ENCODE measurements at places on chromosomes 1 and 21.

DNA sequence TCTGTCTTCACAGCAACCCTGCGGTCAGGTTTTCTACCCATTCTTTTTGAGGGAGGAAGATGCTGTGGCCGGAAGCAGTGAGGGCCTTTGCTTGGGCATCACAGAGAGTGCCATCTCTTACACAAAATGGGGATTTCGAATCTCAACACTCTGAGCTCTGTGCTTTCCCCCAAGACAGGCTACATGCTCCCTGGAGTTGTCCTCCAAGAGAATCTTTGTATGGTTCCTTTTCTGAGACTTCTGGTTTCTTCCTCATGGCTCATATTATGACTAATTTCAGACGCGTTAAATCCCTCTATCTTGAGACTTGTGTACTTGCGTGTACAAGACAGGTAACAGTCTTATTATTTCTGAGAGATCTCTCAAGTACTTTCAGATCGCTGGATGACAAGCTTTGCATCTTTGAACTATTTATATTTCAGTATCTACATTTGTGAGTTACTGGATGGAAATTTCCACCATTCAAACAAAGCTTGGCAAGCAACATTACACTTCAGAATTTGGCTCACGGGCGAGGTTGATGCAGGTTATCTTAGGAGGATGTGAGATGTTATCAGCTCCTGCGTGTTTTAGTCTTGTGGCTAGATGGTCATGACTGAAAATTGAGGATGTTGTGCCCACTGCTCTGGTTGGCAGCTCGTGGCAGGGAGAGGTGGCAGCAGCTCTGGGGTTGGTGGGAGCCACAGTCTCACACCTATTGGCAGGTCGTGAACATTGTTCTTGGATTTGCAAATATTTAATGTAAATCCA lies 19.4 kb downstream of the ABCG1 start:
- no peak for DNase-seq

- DNase-seq = no peak
These were observed 43.4 kb downstream of the IGSF5 start for GRCh38 chr21:39788383-39788782.

GRCh38 chr1:58570817-58571216 lies 6.2 kb downstream of the TACSTD2 start:
- DNase-seq = no peak

DNA sequence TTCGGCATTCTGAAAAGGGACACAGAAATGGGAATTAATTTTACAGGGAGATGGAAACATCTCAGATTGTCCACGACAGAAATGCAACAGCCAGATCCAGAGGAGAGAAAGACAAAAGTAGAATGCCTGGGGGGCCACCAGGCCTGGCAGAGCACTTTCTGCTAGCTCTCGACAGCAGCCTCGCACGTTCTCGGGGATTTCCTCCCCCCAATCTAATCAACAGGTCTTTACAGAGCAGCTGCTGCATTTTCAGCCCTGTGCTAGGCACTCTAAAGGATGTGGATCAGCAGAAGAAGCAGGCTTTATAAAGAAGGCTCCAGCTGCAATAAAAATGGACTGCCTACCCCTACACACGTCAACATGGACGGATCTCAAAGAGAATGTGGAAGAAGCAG lies 10.6 kb downstream of the CSRP1 start:
- DNase-seq = no peak

DNA sequence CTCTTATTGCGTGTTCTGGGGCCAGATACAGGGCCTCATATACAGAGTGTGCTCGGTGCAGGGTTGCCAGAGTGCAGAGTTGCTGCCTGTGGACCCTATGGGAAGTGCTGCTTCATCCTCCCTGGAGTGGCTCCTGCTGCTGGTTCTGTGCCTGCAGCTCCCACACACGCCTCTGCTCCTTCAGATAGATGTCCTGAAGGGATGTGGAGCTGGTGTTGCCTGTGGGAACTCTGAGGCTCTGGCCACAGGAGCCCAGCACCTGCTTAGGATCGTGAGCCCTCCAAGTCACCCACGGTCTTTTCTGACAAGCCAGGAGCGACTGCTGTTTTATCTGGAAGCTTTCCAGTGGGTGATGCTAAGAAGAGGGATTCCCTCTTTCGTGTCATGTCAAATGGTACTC lies 120.5 kb downstream of the CAMTA1 start:
- no peak for DNase-seq

GRCh38 chr1:89918127-89918793 lies 76.7 kb upstream of the ZNF326 start:
- DNase-seq = peak; percentile 50

DNA sequence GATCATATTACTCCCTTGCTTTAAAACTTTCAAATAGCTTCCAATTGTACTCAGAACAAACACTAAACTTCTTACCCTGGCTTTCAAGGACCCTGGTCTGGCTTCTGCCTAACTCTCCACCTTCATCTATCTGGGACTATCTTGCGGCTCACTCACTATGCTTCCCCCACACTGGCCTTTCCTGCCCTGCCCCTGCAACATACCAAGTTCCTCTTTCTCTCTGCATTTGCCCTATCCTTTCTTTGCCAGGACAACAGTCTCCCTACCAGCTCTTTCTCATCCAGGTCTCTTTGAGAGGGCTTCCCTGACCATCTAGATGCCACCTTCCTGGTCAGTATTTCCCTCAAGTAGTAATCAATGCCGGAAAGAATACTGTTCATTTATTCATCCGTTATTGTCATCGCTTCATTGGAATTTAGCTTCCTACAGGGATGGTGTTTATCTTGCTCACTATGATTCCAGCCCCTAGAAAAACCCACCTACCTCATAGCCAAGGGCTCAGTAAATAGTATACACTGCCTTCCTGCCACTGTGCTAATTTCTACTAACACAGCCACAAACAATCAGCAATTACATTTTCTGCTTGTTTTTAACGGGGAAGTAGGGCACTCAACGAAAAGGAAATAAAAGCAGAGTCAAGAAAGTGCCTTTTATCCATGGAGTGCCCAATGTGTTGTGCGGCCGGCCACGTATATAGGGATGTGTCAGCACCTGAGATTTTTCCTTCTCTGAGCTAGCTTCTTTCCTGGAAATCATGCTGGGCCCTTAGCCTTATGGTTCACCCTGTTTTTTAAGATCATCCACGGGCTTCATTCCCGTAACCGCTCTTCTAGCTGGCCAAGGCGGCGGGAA lies 521 bp upstream of the CDC7 start:
- DNase-seq = no peak

GRCh38 chr1:224897529-224898327 lies 31.7 kb upstream of the DNAH14 start:
- DNase-seq = no peak

DNA sequence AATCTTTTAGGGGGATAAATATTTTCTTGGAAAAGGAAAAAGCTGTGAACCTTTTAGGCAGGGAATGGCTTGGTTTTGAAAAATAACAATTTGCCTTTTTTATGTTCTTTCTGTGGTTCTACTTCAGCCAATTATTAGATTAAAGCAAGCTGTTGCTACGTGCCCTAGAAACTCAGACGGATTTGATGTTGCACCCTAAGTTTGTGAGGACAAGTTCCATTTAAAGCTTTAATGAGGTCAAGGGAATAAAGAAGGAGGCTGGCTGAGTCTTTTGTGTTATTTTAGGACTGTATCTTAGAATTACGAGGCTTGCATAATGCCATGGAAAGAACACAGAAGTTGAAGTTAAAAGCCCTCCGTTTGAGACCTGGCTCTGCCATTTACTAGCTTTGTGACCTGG lies 216.9 kb downstream of the NUF2 start:
- DNase-seq = no peak

- DNase-seq = no peak
These were observed 27.2 kb downstream of the SLC35A3 start for GRCh38 chr1:99996951-99997350.

GRCh38 chr1:209672705-209673630 lies 2.2 kb upstream of the G0S2 start:
- DNase-seq = no peak

- peak; percentile 87 for DNase-seq
These were observed 117.1 kb upstream of the DUSP10 start for GRCh38 chr1:221858818-221859611.

DNA sequence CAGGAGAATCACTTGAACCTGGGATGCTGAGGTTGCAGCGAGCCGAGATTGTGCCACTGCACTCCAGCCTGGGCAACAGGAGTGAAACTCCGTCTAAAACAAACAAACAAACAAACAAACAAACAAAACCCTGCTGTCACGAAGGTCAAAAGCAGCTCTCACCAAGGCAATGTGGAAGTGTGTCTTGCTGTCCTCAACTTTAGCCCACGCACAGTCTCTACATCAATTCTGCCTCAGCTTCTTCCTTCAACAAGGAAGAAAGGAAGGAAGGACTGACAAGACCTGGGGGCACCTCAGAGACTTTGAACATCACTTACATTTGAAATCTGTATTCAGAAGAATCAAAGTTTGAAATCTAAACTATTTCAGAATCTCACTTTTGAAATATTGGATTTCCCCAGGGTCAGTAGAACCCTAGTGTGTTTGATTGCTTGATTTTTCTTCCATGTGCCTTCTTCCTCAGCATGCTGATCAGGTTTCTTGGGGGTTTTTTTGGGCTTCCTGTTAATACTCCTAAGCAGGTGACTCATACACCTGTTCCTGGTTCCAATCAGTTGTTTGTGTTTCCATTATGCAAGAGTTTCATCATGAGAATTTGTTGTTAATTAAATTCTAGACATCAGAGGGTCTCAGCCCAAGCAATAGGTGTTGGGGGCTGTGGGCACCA lies 6.5 kb upstream of the CSTB start:
- DNase-seq = no peak

DNA sequence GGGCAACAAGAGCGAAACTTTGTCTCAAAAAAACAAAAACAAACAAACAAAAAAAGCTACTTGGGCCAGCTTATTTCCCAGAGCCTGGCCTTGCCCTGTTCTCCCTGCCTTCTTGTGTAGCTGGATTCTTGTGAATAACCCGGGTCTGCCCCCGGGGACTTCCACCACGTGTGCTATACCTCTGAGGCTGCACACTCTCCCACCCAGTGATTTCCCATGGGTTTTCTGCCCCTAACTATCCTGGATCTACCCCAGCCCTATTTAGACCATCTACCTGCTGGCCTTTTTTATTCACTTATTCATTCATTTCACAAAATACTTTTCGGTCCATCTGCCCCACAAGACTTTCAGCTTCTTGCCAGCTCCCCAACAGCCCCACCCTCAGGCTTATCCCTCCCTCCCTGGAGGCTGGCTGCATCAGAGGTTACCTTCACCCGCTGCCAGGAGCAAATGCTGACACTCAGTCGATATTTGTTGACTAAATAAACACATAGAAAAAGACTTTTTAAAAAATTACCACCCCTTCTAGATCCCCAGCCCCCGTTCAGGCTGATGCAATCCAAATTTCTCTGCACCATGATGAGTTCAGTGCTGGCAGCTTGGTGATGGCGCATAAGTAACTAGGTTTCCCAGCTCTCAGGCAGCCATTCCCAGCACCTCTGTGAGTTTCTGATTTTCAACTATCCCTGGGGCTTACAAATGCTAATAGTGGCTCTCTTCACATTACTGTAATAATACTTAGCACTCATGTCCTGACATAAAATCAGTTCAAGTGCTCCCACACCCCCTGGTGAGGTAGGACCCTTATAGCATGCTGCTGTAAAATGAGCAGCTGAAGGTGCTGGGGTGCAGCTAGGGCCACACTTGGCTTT lies 30.7 kb upstream of the TARBP1 start:
- peak; percentile 64 for DNase-seq

- no peak for DNase-seq
These were observed 603.8 kb upstream of the USP24 start for GRCh38 chr1:55819011-55819410.

DNA sequence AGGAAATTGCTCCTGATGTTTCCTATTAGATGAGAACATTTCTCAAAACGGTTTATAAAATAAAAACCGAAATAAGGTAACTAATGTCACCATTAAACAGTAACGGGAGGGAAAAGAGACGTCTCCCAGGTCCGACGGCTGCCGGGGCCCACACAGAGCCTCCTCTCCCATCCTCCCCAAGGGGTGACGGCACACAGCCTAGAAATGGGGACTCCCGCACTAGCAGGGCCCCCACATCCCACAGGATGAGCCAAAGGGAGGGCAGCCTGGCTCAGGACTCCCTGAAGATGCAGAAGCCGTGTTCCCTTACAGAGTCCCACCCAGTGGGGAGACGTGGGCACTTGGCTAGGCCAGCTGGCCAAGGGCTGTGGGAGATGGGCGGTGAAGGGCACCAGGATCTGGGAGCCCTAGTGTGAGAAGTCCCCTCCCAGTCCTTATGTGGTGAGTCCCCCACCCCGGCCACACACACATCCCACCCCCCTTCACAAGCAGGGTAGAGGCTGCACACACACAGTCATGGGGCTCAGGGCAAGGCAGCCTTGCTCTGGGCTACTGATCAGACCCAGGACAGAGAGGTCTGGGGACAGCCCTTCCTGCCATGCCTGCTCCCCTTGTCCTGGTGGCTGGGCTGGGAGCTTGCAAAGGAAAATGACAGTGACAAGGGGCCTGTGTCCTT lies 3.3 kb downstream of the KRTAP10-3 start:
- no peak for DNase-seq

- no peak for DNase-seq
These were observed 2.3 kb upstream of the BATF3 start for GRCh38 chr1:212701910-212702309.

DNA sequence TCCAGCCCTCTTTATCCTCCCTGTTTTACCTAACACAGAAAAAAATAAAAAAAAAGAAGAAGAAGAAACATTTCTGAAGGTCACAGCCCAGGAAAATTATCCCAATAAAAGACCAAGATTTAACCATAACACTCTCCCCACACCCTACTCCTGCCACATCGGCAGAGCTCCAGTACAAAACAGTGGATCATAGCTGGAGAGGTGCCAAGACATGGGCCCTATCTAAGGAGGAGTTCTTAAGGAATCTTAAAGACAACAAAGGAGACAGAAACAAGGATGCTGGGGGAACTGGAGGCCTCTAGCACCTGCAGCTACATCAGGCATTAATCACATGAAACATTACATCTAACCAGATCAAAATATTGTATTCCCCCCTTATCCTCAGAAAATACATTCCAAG lies 432.8 kb downstream of the MATN1 start:
- no peak for DNase-seq

DNA sequence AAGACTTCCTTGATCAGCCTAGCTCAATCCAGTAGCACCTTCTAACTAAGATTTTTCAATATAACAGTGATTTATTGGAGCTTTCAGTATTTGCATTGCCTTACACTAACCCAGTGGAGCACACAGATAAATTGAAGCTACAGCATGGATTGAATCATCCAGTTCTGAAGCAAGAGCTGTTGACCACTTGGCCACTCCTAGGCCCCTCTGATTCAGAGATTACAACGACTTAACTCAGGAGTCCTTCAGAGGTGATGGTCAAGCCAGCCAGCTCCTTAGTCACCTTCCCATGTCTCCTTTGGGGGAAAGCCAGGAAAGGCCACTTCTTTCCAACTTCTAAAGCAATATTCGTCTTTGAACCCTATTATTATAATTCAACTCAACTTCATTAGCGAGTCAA lies 151.8 kb downstream of the TENT5C start:
- no peak for DNase-seq

- DNase-seq = no peak
These were observed 3.6 kb downstream of the RXRG start for GRCh38 chr1:165441166-165441880.

GRCh38 chr21:16976193-16976592 lies 536.6 kb upstream of the CXADR start:
- DNase-seq = no peak

Measured in fibroblast of gingiva (primary cell).